ENCODE measurements at places on chromosomes 12 and 14. TPM values are rescaled to one million over a fixed set of nuclear protein-coding genes. Genes with fewer than 3 reads are reported as not detected.

GRCh38 chr12:124094188-124094587 is 121.2 kb downstream of the ZNF664 start:
- no peak for DNase-seq
- no peak overlapping the region for H3K4me3 ChIP-seq
- H3K4me1 ChIP-seq = no peaks in the 10 kb centered on the region
- H3K36me3 ChIP-seq = no peaks in the 10 kb centered on the region
- no peaks in the 10 kb centered on the region for H3K27me3 ChIP-seq

GRCh38 chr14:56217380-56218045 is 99.3 kb downstream of the PELI2 start:
- no peak overlapping the region for H3K27ac ChIP-seq
- no peak for DNase-seq
- no peaks in the 10 kb centered on the region for H3K36me3 ChIP-seq
- H3K4me3 ChIP-seq = no peak overlapping the region
- no peaks in the 10 kb centered on the region for H3K27me3 ChIP-seq

The VWF gene
- total RNA-seq = not detected

The RNFT2 gene
- total RNA-seq = 11.8 TPM

GRCh38 chr14:81940651-81941050 is 407.0 kb upstream of the SEL1L start:
- no peaks in the 10 kb centered on the region for H3K27me3 ChIP-seq
- H3K4me1 ChIP-seq = no peaks in the 10 kb centered on the region
- no peak for DNase-seq
- no peak overlapping the region for H3K27ac ChIP-seq
- H3K4me3 ChIP-seq = no peak overlapping the region

DNA sequence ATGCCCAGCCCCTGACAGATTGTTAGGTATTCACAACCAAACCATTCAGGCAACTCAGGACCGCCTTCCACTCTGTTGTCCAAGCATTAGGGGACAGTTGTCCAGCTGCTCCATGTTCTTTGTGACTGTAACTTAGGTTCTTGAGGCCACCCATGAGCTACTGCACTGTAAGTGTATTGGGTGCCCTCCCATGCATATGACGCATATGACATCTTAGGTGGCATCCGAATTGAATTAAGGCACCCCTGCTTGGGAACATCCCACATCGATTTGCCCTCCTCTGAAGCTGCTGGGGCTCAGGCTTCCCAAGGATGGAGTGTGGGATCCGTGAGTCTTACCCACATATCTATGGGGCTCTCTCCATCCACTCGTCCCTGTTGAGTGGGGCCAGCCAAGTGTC is 17.7 kb downstream of the RFLNA start:
- no peaks in the 10 kb centered on the region for H3K27me3 ChIP-seq
- no peak overlapping the region for H3K27ac ChIP-seq
- no peaks in the 10 kb centered on the region for H3K4me1 ChIP-seq
- H3K36me3 ChIP-seq = no peaks in the 10 kb centered on the region

GRCh38 chr12:991350-992333 is 619 bp downstream of the ERC1 start:
- peaks cover 35% of the 10 kb centered on the region for H3K4me1 ChIP-seq
- H3K4me3 ChIP-seq = peak overlapping the region; percentile 89
- H3K27me3 ChIP-seq = peaks cover 3% of the 10 kb centered on the region

DNA sequence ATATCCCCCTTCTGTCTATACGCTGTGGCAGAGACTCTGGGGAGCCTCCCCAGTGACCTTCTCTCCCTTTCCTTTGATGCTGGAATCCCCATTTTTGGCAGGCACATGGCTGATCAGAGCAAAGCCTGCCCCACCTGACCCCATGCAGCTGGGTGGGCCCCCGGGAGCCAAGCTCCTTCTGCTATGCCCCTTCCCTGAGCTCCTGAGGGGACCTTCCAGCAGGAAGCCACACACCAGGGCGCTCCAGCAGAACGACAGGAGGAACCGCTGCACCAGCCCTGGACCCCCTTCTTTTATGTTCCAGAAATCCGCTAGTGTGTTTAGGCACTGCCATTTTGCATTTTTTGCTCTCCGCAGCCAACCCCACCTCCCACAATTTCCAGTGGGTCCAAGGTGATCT is 44.6 kb downstream of the TRAFD1 start:
- H3K4me1 ChIP-seq = peaks cover 6% of the 10 kb centered on the region
- peaks cover 11% of the 10 kb centered on the region for H3K36me3 ChIP-seq
- no peak overlapping the region for H3K4me3 ChIP-seq
- peak overlapping the region; percentile 69 for H3K27ac ChIP-seq
- DNase-seq = no peak

The KRT79 gene
- total RNA-seq = not detected

DNA sequence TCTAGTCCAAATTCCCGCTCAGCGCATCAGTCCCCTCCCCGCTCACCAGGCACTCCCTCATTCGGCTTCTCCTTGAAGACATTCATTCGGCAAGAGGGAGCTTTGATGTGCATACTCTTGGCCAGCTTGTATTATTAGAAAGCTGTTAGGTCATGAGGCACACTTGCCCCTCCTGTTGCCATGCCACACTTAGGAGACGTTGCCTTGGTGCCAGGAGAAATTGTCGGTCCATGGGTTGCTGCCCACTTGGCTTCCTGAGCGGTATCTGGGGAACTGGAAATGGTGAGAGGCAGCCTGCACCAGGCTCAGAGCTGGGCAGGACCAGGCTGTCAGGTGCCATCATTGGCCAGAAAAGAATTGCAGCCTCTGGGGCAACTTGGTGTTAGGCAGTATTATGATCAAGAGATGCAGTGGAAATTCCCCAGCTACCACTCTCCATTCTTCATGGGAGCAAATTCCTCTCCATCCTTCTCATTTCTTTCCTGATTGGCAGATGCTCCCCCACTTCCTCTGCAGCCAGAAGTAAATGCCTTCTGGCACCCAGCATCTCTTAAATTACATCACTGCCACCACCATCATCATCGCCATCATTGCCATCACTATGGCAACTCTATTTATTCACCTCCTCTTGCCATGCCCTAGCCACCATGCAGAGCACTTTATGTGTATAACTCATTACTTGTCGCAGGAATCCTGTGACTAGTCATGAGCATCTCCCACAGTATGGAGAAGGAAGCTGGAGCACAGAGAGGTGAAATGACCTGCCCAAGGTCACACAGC is 12.4 kb downstream of the CABP1 start:
- H3K36me3 ChIP-seq = no peaks in the 10 kb centered on the region
- peaks cover 38% of the 10 kb centered on the region for H3K27me3 ChIP-seq
- no peak overlapping the region for H3K4me3 ChIP-seq
- no peak overlapping the region for H3K27ac ChIP-seq

The ALX1 gene
- total RNA-seq = not detected

GRCh38 chr12:113105606-113106271 is 29.8 kb downstream of the RASAL1 start:
- no peaks in the 10 kb centered on the region for H3K36me3 ChIP-seq
- peaks cover 16% of the 10 kb centered on the region for H3K27me3 ChIP-seq
- H3K27ac ChIP-seq = no peak overlapping the region
- H3K4me1 ChIP-seq = peaks cover 25% of the 10 kb centered on the region
- no peak for DNase-seq

The TSHR gene
- total RNA-seq = not detected

The PEX5 gene
- 21.0 TPM for total RNA-seq

The PCED1B gene
- 74.2 TPM for total RNA-seq

- H3K4me3 ChIP-seq = no peak overlapping the region
- peaks cover 42% of the 10 kb centered on the region for H3K4me1 ChIP-seq
- peaks cover 14% of the 10 kb centered on the region for H3K36me3 ChIP-seq
- DNase-seq = no peak
Measured at GRCh38 chr14:23605931-23606585, 27.5 kb upstream of the JPH4 start.

The GARIN6 gene
- total RNA-seq = not detected

GRCh38 chr12:51851413-51852124 is 3.1 kb upstream of the FIGNL2 start:
- no peak for DNase-seq
- H3K4me3 ChIP-seq = no peak overlapping the region
- H3K4me1 ChIP-seq = peaks cover 16% of the 10 kb centered on the region
- H3K36me3 ChIP-seq = no peaks in the 10 kb centered on the region
- H3K27ac ChIP-seq = no peak overlapping the region
- H3K27me3 ChIP-seq = peaks cover 41% of the 10 kb centered on the region

The RNF212B gene
- not detected for total RNA-seq

The FAM181A gene
- not detected for total RNA-seq

The CMA1 gene
- total RNA-seq = 0.52 TPM

DNA sequence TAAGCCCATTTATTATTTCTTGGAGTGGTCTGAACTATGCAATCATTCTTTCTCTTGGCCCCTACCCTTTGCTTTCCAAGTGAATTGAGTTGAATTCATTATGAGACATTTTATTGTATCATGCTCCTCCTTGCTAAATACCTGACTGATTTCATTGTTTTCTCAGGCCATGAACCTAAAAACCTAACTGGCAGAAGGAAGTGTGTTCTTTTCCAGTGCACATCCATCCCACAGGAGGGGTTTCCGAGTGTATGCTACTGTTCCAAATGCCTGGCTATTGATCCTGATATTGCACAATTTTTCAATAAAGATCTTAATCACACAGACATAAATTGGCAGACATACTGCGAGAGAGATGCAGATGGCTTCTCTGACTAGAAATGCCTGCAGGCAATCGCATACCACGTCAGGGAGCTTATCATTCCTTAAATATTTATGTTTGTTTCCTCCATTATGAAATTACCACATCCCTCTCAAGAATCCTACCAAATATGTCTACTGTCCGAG is 162.2 kb upstream of the EGLN3 start:
- DNase-seq = no peak
- no peaks in the 10 kb centered on the region for H3K36me3 ChIP-seq
- H3K4me3 ChIP-seq = no peak overlapping the region
- no peaks in the 10 kb centered on the region for H3K4me1 ChIP-seq
- H3K27me3 ChIP-seq = peaks cover 33% of the 10 kb centered on the region
- H3K27ac ChIP-seq = no peak overlapping the region

GRCh38 chr14:39454906-39455539 is 22.8 kb upstream of the FBXO33 start:
- peaks cover 6% of the 10 kb centered on the region for H3K4me1 ChIP-seq
- H3K27ac ChIP-seq = no peak overlapping the region
- no peak overlapping the region for H3K4me3 ChIP-seq

DNA sequence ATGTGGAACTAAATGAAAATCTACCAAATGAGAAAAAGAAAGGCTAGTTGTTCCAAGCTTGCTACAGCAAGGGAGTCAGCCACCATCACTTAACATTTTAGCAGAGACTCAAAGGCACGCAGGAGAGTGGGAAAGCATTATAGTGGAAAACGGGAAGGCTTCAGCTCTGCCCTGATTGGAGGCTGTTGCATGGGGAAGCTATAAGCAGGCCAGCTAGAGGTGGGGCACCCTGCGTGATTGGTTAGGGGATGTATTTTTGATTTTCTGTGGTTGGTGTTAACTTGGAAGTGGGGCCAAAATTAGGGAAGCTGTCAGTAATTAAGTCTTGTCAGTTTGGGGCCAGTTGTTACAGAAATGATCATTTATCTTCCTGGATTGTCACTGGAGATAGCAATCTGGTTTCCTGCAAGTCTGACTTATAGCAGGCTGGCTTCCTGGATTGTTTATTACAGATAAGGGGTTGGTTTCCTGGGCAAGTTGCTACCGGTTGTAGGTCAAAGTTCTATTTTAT is 93.9 kb downstream of the FAR2 start:
- peaks cover 7% of the 10 kb centered on the region for H3K4me1 ChIP-seq
- DNase-seq = no peak
- H3K27me3 ChIP-seq = no peaks in the 10 kb centered on the region
- H3K4me3 ChIP-seq = no peak overlapping the region

- H3K4me1 ChIP-seq = peaks cover 58% of the 10 kb centered on the region
- H3K4me3 ChIP-seq = peak within 1 kb of the TSS; percentile 78
- peaks cover 23% of the 10 kb centered on the region for H3K36me3 ChIP-seq
- DNase-seq = peak; percentile 44
- H3K27ac ChIP-seq = peak within 1 kb of the TSS; percentile 43
Measured at GRCh38 chr14:55129086-55129427, at the start of gene LGALS3. TSS of gene LGALS3 (plus strand) at chr14:55129252. CDS start at chr14:55137374, 8,122 bp downstream.

GRCh38 chr12:106107566-106107965 is 31.2 kb downstream of the NUAK1 start:
- H3K27ac ChIP-seq = no peak overlapping the region
- no peak overlapping the region for H3K4me3 ChIP-seq
- no peak for DNase-seq

DNA sequence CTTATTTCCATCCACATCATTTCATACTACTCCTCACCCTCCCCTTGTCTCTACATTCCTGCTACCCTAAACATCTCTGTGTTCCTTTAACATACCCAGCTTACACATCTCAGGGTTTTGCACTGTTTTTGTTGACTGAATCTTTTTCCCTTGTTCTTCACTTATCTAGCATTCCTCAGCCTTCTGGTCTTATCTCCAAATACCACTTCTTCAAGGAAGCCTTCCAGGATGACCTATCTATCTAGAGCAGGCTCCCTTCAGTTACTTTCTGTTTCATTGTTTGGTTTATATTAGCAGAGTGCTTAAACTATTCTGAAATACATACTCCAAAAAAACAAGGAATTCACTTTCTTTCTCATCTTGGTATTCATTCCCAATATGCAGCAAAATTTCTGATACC is 353.1 kb downstream of the NAV3 start:
- H3K27me3 ChIP-seq = no peaks in the 10 kb centered on the region
- no peak for DNase-seq
- H3K36me3 ChIP-seq = no peaks in the 10 kb centered on the region
- no peak overlapping the region for H3K4me3 ChIP-seq

The MUCL1 gene
- not detected for total RNA-seq
